ENCODE measurements at places on chromosomes 3 and 15.

- DNase-seq = no peak
Observed at GRCh38 chr3:171061749-171062148, 35.2 kb upstream of the SLC2A2 start.

GRCh38 chr3:152279479-152279878 is 10.8 kb downstream of the MBNL1 start:
- DNase-seq = no peak

DNA sequence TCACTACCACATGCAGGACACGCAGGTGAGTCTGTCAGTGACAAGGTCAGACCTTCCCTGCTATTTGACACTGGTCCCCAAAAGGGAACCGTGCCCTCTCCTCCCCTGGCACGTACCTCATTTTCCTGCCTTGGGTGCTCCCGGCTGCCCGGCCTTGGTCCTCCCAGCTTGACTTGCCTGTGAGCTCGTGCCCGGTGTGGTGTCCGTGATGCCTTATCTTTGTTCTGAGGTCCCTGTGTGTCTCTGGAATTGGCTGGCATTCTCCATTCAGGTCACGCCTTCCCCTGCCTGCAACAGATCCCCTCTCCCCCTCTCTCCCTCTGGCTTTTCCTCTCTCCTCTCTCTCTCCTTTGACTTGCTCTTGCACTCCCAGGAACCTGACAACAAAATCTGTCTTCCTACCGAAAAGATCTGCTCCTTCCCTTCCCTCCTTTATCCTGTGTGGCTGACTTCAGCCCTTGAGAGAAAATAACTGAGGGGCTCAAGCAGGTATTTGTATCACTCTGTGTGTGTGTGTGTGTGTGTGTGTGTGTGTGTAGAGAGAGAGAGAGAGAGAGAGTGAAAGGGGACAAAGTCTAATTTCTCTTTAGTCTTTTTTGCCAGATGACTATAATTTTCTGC is at the start of gene MASP1:
Gene MASP1, minus strand, starts transcription at position 226 of the 621 bp plus-strand sequence. Its CDS starts 105 bp downstream, at position 121.
- no peak for DNase-seq

- DNase-seq = no peak
Observed at GRCh38 chr3:148329481-148330235, 368.0 kb upstream of the AGTR1 start.

GRCh38 chr15:92600856-92601255 is 54.7 kb downstream of the FAM174B start:
- DNase-seq = no peak

- DNase-seq = no peak
Observed at GRCh38 chr3:165751637-165752036, 85.6 kb downstream of the BCHE start.

DNA sequence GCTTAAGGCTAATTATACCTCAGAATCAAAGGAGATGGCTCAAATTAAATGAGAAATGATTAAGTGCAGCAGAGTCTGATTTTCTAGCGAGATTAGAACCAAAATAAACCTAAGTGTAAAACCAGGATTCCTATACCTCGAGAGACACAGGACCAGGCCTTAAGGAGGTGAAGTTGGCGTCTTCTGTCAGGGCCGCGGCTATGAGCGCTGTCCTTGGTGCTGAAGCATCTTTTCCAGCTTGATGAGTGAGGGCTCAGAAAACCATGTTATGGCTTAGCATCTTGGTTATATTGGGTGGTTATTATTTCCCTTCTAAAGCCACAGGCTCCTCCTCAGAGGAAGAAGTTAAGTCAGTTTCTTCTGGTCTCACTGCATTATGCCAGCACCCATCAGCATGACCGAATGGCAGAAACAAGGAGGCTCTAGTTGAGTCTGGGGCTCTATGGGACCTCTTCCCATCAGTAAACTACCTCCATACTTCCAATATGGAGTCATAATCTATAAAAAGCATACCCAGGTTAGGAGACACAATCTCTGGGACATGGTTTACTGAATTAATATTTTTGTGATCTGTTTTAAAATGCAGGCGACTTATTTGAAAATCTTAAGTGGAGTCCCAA is 120.1 kb upstream of the NMNAT3 start:
- DNase-seq = no peak

DNA sequence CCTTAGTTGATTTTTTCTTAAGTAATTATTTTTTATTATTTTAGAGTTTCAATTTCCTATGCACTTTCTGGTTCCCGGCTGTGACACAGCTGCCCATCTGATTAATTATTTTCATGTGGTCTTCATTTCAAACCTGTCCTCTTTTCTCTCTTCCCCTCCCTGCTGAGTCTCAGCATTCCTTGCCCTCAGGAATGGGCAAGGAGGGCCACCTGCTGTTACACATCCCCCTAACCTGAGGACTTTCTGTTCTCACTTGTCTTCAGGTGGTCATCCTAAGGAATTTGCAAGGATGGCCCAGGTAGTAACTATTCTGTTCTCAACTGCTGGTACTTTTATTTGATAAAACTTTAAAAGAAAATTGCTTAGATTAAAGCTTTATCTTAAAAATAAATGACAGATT is 545.0 kb downstream of the OTOL1 start:
- DNase-seq = no peak

DNA sequence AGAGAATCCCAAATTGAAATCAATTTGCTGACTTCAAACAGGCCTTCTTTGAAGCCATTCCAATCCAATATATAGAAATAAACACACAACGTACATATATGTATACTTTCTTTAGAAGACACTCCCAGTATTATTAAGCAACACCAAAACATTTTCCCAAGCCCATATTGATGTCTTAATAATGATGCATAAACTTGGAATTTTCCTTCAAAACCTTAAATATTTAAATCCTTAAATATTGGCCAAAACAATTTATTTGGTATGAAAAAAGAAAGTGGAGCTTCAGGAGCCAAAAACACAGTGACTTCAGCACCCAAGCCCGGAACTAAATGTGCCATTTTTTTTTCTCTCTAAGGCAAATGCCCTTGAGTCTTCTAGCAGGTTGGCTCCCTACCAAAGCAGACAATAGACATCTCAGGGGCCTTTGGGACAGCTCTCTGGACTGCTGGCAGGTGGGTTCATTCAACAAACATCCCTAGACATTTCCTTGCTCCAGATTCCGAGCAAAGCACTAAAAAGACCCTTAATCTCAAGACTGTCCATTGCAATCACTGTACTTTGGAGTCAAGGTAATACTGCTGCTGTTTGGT is 384.7 kb downstream of the NTRK3 start:
- DNase-seq = no peak

- no peak for DNase-seq
Observed at GRCh38 chr15:66006986-66007385, 137.7 kb downstream of the RAB11A start.

Data from GM04503 (cell line).